ENCODE measurements at places on chromosomes 2 and 18.

- no peak for DNase-seq
Measured at GRCh38 chr2:217617616-217618022, 385.2 kb downstream of the TNS1 start.

DNA sequence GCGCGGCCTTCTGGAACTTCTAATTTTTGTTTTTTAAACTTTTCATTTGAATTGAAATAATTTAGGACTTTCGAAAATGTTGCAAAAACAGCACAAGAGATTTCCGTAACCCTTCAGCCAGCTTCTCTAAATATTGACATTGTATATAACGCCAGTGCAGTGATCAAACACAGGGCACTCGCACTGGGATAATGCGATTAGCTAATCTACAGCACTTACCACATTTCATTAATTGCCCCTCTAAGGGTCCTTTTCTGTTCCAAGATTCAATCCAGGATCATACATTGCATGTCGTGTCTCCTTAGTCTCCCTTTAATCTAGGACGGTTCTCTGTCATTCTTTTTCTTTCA is 343 bp upstream of the CD302 start:
- DNase-seq, result no peak

DNA sequence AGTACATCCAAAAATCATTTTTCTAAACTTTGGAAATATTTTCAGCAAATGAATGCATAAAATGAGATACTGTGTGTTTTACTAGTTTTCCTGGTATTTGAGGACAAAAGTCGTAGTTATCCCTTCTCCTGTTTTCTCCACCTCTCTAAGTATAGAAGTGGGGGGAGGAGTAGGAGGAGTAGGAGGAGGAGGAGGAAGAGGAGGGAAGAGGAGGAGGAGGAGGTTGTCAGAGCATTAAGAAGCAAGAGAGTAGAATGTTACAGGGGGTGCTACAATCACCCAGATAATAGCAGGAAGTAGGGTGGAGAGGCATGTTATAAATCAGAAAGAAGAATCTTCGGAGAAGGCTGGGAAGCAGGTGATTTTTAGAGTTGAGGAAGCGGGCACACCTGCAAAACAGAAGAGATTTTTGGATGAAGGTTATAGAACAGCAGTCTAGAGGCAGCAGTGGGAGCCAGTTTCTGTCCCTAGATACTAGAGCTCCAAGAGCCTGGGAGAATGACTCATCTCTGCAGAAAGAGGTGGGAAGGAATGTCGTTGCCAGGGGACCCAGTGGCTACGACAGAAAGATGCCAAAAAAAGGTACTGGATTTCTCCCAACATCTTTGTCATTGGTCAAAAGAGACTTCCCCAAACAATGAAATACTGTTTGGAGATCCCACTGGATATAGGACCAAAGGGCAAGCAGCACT is 44.2 kb upstream of the AQP4 start:
- DNase-seq, result no peak

GRCh38 chr18:41644466-41644865 is 310.6 kb upstream of the PIK3C3 start:
- DNase-seq, result no peak

GRCh38 chr2:171086352-171087290 is 74.1 kb downstream of the TLK1 start:
- no peak for DNase-seq

DNA sequence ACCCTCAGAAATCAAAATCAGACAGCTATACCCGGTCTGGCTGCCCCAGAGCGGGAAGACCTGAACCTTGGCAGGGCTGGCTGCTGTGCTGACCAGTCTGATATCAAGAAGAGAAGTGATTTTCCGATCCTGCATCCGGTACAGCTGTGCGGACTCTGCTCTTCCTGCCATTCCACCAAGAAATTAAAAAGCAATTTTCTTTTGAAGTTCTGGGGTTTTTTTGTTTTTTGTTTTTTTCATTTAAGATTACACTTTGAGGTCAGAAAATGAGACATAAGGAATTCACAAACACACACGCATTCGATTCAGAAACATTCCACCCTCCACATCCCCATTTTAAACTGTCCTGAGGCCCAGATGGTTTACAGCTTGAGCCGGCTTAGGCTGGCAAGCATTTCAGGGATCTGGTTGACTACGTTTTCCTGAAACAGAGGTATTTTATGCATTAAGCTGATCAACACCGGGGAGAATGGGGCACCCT is 156.5 kb downstream of the COL6A3 start:
- DNase-seq, result peak; percentile 58

GRCh38 chr2:158221063-158222020 is 119.7 kb downstream of the UPP2 start:
- no peak for DNase-seq

DNA sequence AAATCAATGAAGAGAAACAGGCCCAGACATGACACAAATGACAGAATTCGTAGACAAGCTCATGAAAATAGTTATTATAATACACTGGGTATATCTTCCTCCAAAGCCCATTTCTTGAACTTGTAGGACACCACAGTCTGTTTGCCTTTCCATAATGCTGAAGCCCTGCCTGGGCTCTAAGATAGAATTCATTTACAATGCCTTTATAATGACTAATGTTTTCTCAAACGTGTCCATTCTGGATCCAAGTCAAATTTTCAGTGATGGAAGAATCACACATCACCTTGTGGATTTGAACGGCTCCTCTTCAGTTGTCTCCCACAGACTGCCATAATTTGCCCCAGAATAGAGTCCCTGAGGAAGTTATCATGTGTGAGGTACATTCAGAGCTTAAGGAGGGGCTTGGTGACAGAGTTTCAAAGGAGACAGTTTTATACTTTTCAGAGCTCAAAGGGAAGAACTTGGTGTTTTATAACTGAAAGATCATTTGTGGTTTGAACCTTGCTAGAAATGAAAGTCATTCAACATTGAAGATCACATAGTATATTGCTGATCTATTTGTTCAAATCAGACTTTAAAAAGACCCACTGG is 38.2 kb downstream of the CASP8 start:
- no peak for DNase-seq

DNA sequence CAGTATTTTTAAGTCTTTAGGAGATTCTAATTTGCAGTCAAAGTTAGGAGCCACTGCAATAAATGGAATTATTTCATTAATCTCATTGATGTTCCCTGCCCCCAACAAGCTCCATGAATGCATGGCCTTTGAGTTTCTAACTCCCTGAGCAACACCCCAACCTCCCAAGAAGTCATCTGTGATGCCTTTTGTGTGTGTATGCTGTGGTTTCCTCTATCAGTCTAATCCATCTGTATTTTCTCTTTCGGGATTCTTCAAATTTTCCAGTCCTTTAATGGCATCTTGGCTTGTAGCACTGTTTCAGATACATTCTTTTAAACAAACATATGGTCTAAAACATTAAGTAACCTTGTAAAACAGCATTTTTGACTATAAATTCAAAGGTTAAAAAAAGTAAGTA is 16.8 kb downstream of the SERPINB10 start:
- no peak for DNase-seq

GRCh38 chr2:136051001-136051724 is 65.7 kb upstream of the DARS1 start:
- DNase-seq, result no peak

DNA sequence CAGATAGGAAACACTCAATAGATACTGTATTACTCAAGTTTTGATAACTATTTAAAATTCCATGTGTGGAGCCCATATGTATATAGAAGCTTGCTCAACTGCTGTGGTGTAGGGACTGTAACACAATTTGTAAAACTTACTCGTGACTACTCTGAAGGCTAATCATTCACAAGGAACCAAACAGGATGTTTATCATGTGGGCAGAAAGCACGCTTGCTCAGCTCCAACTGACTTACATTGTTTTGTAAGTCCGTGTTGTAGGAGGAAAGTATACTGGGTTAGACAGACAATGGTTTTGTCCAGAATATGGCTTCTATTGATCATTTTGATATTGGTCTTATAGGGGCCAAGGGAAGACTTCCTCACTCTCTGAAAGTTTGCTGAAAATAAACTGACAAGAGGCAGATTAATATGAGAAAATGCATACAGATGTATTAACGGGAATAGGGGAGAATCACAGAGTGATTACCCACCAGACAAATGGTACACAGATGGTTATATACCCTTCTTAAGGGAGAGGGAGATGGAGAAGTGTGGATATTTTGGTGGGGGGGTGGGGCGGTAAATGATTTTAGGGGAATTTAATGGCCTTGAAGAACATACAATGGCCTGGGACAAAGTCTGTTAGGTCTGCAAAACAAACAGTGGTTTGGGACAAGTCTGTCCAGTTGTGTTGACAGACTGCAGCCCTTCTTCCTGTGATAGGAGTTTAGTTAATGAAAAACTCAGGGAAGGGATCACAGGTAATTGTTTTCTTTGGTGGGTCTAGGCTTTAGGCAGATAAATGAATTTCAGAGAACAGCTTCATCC is 259.3 kb upstream of the SP5 start:
- DNase-seq, result no peak
